ENCODE measurements at places on chromosomes 2 and 18. TPM values are rescaled to one million over a fixed set of nuclear protein-coding genes. Genes with fewer than 3 reads are reported as not detected.

- no peak for DNase-seq
These were observed 104.0 kb downstream of the L3MBTL4 start for GRCh38 chr18:6310714-6311113.

The IL18RAP gene
- not detected for polyA plus RNA-seq

DNA sequence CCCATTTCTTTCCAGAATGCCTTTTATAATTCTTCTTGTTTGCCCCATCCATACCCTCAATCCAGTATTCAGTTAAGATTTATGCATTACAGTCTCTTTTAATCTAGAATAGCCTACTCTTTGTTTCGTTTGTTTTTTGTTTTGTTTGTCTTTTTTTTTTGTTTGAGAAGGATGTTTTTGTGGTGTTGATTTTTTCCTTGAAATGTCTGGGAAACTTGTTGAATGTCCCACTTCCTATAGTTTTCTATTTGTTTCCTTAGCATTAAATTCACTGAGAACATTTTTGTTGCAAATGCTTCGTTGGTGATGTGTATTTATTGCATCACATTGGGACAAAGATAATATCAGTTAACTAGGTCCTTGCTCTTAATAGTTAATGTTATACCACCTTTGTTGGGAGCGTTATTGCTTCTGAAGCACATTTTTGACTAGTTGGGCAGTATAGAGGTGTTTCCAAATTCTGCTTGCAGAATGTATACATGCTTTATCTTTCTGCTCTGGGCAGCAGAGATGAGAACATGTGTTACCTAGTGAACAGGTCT is 28.9 kb downstream of the ZNF638 start:
- DNase-seq, result no peak

The SLC8A1 gene
- 0.28 TPM for polyA plus RNA-seq

DNA sequence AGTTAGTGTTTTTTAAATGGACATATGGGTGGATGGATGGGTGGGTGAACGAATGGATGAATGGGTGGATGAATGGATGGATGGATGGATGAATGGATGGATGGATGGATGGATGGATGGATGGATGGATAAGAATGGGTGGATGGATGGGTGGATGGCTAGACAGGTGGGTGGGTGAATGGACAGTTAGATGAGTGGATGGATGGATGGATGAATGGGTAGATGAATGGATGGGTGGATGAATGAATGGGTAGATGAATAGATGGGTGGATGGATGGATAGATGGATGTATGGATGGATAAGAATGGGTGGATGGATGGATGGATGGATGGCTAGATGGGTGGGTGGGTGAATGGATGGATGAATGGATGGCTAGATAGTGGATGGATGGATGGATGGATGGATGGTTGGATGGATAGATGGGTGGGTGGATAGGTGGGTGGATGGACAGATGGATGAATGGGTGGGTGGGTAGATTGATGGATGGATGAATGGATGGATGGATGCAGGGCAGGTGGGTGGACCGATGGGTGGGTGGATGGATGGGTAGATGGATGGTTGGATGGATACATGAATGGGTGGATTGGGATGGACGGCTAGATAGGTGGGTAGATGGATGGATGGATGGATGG is 64.0 kb downstream of the CTIF start:
- no peak for DNase-seq

The CERKL gene
- 0.30 TPM for polyA plus RNA-seq

The RAB6C gene
- 0.07 TPM for polyA plus RNA-seq

- DNase-seq, result no peak
These were observed 19.4 kb downstream of the FZD5 start for GRCh38 chr2:207750345-207750744.

DNA sequence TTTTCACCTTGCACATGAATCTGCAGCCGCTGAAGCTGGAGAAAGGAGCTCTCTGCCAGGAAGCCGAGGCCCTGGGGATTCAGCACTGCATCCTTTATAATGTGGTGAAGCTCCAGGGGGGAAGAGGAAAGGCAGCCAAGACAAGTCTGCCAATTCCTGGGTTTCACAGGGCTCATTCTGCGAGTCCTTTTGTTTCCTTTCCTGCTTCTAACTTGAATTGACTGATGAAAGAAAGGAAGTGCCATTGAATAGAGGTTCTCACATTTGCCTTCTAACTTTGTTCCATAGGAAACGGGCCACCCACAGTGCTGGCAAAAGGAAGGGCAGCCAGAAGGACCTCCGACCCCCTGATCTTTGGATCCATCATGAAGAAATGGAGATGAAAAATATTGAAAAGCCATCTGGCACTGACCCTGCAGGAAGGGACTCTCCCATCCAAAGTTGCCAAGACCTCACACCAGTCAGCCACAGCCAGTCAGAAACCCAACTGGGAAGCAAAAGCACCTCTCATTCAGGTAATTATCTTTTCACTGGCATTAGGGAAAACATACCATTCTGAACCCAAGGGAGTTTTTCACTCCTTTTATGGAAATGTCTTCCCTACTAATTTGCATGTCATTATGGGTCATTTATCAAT is 765.4 kb downstream of the MBD2 start:
- no peak for DNase-seq
